ENCODE measurements at places on chromosomes 6 and 20. TPM values are rescaled to one million over a fixed set of nuclear protein-coding genes. Genes with fewer than 3 reads are reported as not detected.

DNA sequence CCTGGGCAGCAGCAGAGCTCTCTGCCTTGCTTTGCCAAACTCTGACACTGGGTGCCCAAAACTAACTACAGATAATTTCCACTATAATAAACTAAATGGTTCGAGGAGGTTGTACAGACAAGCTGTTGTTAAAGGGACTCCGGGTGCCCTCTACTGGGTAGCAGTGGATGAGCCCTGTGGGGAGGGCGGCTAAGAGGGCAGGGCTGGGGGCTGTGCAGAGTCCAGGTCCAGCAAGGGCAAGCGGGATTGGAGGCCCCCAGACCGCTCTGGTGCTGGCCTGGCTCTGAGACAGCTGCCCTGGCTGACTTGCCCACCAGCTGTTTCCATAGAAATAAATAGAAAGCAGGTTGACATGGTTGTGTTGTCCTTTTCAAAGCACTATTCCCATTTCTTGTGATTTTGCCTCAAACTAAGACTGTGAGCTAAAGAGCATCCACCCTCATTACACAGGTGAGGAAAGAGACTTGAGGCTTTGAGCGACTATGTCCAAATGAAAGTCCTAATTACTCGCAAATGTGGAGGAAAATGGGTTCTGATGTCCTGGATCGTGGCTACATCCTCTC is 167.6 kb upstream of the CST7 start:
- no peak overlapping the region for H3K27ac ChIP-seq
- H3K4me1 ChIP-seq = no peaks in the 10 kb centered on the region
- no peak overlapping the region for H3K4me3 ChIP-seq
- H3K36me3 ChIP-seq = no peaks in the 10 kb centered on the region

Gene TAAR2
- not detected for total RNA-seq

Gene IRAK1BP1
- 3.4 TPM for total RNA-seq

GRCh38 chr6:28429781-28430180 is 13.5 kb downstream of the ZSCAN23 start:
- H3K27me3 ChIP-seq = no peaks in the 10 kb centered on the region
- no peak overlapping the region for H3K4me3 ChIP-seq
- no peak overlapping the region for H3K27ac ChIP-seq

DNA sequence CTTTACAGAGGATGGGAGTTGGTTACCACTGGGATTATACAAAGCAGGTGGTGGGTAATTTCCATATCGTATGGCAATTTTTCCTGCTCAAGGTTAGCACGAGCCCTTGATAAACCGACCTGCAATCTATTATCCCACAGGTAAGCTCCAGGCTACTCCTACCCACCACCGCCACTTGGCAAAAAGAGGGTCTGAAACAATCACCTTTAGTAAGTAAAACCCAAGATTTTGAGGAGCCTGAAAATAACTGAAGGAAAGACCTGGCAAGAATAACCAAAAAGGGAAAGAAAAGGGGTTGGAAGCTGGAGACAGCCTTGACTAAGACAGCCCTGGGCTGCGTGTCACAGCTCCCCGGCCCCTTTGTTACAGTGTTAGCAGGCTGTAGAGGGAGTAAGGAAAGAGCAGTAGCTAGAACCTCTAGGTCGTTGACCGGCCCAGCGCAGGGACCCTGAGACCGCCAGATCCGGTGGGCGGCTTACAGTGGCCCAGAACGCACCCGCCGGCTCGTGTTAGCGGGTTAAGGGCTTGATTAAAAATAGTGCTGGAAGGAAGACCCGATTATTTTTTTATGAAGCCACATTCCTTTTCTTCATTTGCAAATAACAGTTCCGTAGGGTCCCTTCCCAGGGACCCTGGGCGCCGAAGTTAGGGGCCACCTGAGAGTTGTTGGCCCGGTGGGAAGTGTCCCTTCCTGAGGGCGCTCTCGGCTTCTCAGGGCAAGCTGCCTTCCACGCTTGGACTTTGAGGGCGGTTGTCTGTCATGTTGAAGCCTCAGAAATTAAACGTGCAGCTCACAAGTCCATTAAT is 30.5 kb downstream of the TFAP2B start:
- H3K27me3 ChIP-seq = peaks cover 72% of the 10 kb centered on the region
- no peaks in the 10 kb centered on the region for H3K36me3 ChIP-seq
- peak overlapping the region; percentile 43 for H3K4me3 ChIP-seq
- H3K4me1 ChIP-seq = peaks cover 32% of the 10 kb centered on the region
- no peak for DNase-seq

Gene LPA
- total RNA-seq = not detected

DNA sequence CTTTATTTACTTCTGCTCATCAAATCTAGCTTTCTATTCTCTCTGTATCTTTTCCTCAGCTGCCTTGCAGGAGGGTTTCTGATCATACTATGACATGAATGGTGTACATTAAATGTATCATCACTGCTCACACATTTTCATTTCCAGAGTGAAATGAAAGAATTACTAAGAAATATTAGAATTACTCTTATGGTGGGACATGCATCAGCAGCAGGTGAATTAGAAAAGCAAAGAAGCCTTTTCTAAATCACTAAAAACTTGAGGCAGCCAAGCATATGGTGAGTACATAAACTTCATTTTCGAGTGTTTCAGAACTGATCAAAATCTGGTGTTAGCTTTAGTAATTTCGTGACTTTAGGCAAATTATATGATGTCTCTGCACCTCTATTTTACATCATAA is 23.6 kb downstream of the IL17A start:
- no peak overlapping the region for H3K27ac ChIP-seq
- peaks cover 3% of the 10 kb centered on the region for H3K27me3 ChIP-seq
- H3K36me3 ChIP-seq = no peaks in the 10 kb centered on the region
- DNase-seq = no peak
- no peaks in the 10 kb centered on the region for H3K4me1 ChIP-seq
- H3K4me3 ChIP-seq = no peak overlapping the region

- H3K4me3 ChIP-seq = no peak overlapping the region
- DNase-seq = peak; percentile 43
- no peaks in the 10 kb centered on the region for H3K27me3 ChIP-seq
- peaks cover 17% of the 10 kb centered on the region for H3K4me1 ChIP-seq
These were observed 157.7 kb downstream of the VEGFA start for GRCh38 chr6:43927532-43928210.

Gene CLDN20
- not detected for total RNA-seq

Gene FLRT3
- total RNA-seq = 36.6 TPM

DNA sequence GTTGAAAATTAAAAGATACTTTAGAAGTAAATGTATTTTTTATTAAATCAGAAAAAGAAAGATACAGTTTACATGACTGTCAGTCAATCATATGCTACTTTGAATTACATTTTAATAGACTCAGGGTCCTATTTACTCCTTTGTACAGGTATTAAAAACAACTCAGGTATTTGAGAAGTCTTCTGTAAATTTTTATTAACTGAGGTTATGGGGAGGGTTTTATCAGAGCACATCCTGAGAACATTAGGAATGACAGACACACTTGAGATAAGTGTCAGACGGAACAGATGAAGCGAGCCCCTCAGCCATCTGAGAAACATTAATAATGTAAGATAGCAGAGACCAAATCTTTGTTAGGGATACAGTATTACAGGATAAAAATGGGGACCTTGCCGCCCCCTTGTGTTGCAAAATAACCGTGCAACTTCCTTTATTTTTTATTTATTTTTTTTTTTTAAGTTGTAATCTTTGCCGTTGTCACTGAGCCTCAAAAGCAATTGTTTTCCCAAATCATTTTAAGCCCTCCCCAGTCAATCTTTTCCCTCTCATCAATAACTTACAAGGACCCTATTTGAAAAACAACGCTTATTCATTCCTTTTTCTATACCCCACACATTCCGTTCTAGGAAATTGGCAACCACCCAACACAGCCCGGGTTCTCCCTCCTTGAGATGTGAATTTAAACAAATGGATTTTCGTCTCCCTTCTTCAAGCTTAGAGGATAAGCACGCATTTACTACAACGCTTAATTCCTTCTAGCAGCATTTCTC is 126.7 kb downstream of the BCAS1 start:
- H3K36me3 ChIP-seq = no peaks in the 10 kb centered on the region
- H3K4me1 ChIP-seq = peaks cover 28% of the 10 kb centered on the region
- no peak for DNase-seq
- H3K27me3 ChIP-seq = no peaks in the 10 kb centered on the region

Gene FRK
- total RNA-seq = 3.6 TPM

DNA sequence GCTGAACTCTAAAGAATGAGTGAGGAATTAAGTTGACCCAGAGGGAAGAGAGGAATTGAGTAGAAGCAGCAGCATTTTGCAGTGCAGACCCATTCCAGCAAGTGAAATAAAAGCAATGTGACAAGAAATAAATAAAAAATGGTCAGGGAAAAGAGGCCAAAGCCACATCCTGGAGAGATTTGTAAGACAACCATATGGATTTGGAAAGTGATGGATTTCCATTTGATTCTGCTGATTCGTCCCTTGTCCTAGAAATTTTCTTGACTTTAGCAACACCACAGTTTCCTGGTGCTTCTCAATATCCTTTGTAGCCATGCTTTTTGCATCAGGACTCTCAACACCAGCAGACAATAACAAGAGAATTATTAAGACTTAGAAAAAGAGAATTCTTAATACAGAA is 29.8 kb downstream of the ANKEF1 start:
- H3K27me3 ChIP-seq = no peaks in the 10 kb centered on the region
- no peak overlapping the region for H3K27ac ChIP-seq
- H3K36me3 ChIP-seq = no peaks in the 10 kb centered on the region
- no peak overlapping the region for H3K4me3 ChIP-seq
- H3K4me1 ChIP-seq = no peaks in the 10 kb centered on the region

DNA sequence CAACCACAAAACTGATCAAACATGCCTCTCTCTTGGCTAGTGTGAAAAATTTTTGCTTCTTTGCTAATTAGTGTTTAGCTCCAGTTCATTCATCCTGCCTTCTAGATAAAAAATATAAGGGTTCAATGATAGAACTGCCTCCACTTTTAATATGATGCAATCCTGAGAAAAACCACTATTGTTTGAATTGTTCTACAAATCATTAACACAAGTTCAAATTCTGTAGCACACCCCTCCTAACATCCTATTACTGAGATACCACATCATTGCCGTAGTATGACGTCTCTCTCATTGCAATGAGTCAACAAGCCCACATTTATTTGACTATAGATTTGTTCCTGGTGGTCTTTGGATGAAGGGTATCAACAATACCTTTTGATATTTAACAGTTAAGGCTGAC is 365.8 kb upstream of the OPRM1 start:
- no peaks in the 10 kb centered on the region for H3K27me3 ChIP-seq
- no peaks in the 10 kb centered on the region for H3K36me3 ChIP-seq
- no peak for DNase-seq
- H3K27ac ChIP-seq = no peak overlapping the region
- no peaks in the 10 kb centered on the region for H3K4me1 ChIP-seq

Gene MATN4
- 0.94 TPM for total RNA-seq

DNA sequence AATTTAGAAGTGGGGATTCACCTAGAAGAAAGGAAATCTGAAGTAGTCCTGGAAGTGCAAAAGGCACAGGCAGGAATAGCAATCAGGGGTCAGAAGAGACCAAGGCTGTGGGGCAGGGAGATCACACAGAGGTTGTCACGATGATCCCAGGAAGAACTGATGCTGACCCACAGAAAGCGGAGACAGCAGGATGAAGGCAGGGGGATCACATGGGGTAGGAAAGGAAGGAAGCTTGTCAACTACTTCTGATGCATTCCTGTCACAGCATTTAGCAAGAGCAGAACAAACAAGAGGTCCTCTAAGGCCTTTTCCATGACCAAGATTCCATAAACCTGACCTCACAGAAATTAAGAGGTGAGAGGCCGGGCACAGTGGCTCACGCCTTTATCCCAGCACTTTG is 79.1 kb downstream of the SLC23A2 start:
- DNase-seq = no peak
- H3K36me3 ChIP-seq = no peaks in the 10 kb centered on the region
- H3K27ac ChIP-seq = no peak overlapping the region
- H3K4me1 ChIP-seq = peaks cover 11% of the 10 kb centered on the region
- no peak overlapping the region for H3K4me3 ChIP-seq
- no peaks in the 10 kb centered on the region for H3K27me3 ChIP-seq

DNA sequence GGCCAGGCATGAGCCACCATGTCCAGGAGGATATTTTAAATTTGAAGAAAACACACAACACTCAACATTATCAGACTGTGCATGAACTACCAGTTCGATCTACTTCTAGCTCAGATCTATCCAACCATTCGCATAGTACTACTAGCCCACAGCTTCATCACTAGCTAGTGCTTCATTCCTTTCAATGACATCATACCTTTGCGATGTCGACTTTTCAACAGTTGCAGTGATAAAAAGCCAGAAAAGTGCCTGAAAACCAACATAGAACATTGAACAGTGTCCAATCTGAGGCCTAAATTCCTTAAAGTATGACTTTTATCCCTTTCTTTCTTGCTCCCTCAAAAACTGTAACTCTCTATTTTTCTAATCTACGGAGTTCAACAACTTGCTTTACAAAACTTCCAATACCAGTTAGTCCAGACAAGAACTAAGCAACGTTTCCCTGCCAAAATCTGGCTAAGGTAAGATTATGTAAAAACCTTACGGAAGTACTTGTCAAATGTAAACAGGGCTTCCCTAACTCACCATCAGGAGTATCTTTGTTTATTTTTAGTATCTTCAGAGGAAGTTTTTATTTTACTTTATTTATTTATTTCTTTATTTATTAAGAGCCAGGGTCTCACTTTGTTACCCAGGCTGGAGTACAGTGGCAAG is 434.0 kb upstream of the JARID2 start:
- no peak overlapping the region for H3K4me3 ChIP-seq
- H3K27ac ChIP-seq = no peak overlapping the region
- H3K4me1 ChIP-seq = no peaks in the 10 kb centered on the region
- no peak for DNase-seq

- no peak overlapping the region for H3K27ac ChIP-seq
- no peaks in the 10 kb centered on the region for H3K27me3 ChIP-seq
- DNase-seq = no peak
- H3K4me3 ChIP-seq = no peak overlapping the region
These were observed 225.8 kb upstream of the SOX4 start for GRCh38 chr6:21367649-21368154.

Gene FAM83D
- 15.8 TPM for total RNA-seq

Gene RREB1
- 102 TPM for total RNA-seq

Gene MRAP2
- 1.2 TPM for total RNA-seq

DNA sequence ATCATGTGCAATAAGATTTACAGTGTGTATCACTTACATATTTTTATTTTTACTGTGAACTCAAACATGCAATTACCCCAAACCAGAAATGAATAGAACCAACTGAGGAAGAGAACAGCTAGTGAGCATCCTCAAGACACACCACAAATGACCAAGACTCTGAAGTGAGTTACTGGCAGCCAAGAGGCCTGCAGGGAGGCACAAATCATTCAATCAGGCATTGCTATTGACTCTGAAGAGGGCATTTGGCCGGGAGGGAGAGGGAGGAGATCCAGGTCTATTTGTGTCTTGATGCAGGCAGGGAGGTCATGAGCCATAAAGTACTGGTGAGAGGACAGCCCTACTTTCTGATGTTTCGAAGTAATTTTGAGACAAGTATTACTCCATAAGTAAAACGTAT is 257.7 kb downstream of the BCKDHB start:
- no peaks in the 10 kb centered on the region for H3K27me3 ChIP-seq
- no peak overlapping the region for H3K27ac ChIP-seq
- no peak for DNase-seq
- no peaks in the 10 kb centered on the region for H3K36me3 ChIP-seq
- no peak overlapping the region for H3K4me3 ChIP-seq

Gene CBLN4
- total RNA-seq = not detected

Data from suprapubic skin (tissue), 4 donors.